ENCODE measurements at places on chromosomes 6 and 20.

- no peak for DNase-seq
These were observed 111.9 kb downstream of the HIVEP2 start for GRCh38 chr6:142833054-142833453.

GRCh38 chr6:97437087-97437486, 154.1 kb upstream of the MMS22L start:
- no peak for DNase-seq

DNA sequence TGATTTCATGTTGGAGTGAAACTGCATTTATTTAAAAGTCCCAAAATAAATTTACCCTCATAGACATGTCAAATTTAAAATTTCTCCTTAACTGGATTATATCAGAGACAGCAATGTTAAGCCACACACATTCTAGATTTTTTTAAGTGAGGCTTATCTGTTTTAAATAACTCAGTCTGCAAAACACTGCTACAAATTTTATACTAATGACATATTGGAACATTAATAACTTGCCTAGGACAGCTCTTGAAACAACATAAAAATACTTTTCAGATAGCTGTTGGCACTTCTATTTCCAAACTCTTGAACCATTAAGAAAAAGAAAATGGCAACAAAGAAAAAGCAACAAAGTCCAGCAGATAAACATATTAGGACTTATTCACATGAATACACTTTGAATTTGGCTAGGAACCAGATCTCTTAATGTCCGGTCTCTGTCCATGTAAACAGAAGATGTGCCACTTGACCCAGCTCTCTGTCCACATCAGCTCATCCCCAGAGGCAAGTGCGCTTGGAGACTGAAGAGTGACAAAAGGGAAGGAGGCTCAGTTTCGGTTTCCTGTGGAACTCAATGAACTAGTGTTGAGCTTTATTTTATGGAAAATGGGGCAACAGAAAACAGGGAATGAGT, 219.3 kb upstream of the THBS2 start:
- DNase-seq = no peak

DNA sequence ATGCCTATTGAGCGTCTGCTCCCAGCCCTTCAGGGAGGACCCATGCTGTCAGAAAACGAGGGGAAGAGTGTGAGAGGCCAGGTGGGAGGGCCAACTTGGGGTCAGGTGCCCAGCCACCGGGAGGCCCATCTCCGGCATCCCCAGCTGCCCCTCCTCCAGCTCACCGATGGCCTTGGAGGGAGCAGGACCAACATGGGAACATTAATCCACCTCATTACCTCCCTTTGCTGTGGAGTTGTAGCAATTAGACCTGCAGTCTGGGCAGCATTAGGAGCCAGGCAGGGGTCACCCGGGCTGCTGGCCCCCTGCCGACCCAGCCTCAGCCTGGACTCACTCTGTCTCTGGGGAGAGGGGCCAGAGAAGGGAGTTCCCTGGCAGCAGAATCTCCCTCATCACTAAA, 25.1 kb downstream of the DLGAP4 start:
- DNase-seq = no peak

- DNase-seq = peak; percentile 8
These were observed 320 bp downstream of the GSTA4 start for GRCh38 chr6:52994839-52995088.

DNA sequence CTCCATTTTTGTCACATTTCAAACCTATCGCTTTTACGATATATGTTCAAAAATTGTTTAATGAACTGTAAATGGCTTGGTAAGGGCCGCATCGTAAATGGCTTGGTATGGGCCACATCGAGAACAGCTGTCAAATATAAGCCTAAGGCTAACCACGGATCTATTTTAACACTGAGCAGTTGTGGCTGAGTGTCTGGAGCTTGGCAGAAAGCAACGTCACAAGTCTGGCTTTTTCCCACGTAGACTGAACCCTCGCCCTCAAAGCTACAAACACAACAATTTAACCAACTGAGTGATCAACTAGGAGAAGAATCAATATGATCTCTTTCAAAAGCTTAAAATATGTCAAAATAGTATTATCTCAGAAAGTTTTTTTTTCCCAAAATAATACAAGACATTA, 71.4 kb upstream of the PRSS16 start:
- no peak for DNase-seq

- DNase-seq = no peak
These were observed 42.9 kb downstream of the ID4 start for GRCh38 chr6:19880066-19880465.

DNA sequence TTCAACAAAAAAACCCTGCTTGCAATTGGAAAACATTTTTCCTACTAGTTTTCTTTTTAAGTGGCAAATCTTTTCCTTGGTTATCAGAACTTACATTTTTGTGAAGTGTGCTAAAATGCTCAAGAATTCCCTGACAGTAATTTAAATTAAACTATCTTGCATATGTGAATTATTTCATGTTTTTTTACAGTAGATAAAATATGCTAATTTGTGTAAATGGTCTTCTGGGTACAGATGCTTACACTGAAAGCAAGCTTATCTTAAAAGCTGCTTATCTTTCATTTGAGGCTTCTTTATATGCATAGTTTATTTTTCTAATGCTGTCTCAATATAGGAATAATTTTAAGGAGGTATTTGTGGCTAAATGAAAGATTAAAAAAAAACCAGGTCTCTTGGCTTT, 403.0 kb upstream of the FLRT3 start:
- no peak for DNase-seq

GRCh38 chr6:44487002-44487401, 99.5 kb downstream of the CDC5L start:
- no peak for DNase-seq
